ENCODE measurements at places on chromosomes 6 and 20. TPM values are rescaled to one million over a fixed set of nuclear protein-coding genes. Genes with fewer than 3 reads are reported as not detected.

The MEI4 gene
- polyA plus RNA-seq: 1.8 TPM

The CDSN gene
- not detected for polyA plus RNA-seq

The TSHZ2 gene
- polyA plus RNA-seq: 14.2 TPM

The WFDC2 gene
- 171 TPM for polyA plus RNA-seq

The ZBP1 gene
- polyA plus RNA-seq: not detected

The SPDEF gene
- not detected for polyA plus RNA-seq

The ZSCAN23 gene
- 12.2 TPM for polyA plus RNA-seq

The TTPAL gene
- polyA plus RNA-seq: 14.1 TPM

The CNPY3 gene
- polyA plus RNA-seq: 54.2 TPM

The ESR1 gene
- 0.60 TPM for polyA plus RNA-seq

The PNLDC1 gene
- 0.25 TPM for polyA plus RNA-seq

The STXBP5 gene
- 16.9 TPM for polyA plus RNA-seq

The KCNK15 gene
- 0.19 TPM for polyA plus RNA-seq

The SDCBP2 gene
- 2.2 TPM for polyA plus RNA-seq

The NEU1 gene
- polyA plus RNA-seq: 91.2 TPM

The PNPLA1 gene
- 2.8 TPM for polyA plus RNA-seq

The SNAP25 gene
- polyA plus RNA-seq: 6.2 TPM

The OPRL1 gene
- 1.3 TPM for polyA plus RNA-seq

The SYCP2 gene
- 6.5 TPM for polyA plus RNA-seq

The SLC17A3 gene
- polyA plus RNA-seq: 0.68 TPM

The RHAG gene
- 1.2 TPM for polyA plus RNA-seq

The C20orf141 gene
- polyA plus RNA-seq: not detected

The ZNF451 gene
- 37.1 TPM for polyA plus RNA-seq

The CRISP2 gene
- 0.21 TPM for polyA plus RNA-seq

The ACOT8 gene
- 28.9 TPM for polyA plus RNA-seq

The ARHGAP18 gene
- polyA plus RNA-seq: 32.6 TPM

The KCNG1 gene
- polyA plus RNA-seq: 4.7 TPM

The FAM83D gene
- polyA plus RNA-seq: 14.6 TPM

The TNF gene
- 0.17 TPM for polyA plus RNA-seq

The BIRC7 gene
- polyA plus RNA-seq: 1.6 TPM

The TRPC4AP gene
- polyA plus RNA-seq: 69.4 TPM

The SOX18 gene
- 9.3 TPM for polyA plus RNA-seq

The SLA2 gene
- polyA plus RNA-seq: 0.32 TPM

The HAO1 gene
- not detected for polyA plus RNA-seq
